Caco-2 (cell line): ENCODE measurements at places on chromosomes 4 and X.

GRCh38 chr4:88107406-88108107, 50.9 kb downstream of the ABCG2 start:
- DNase-seq = peak; percentile 83

- DNase-seq = peak; percentile 29
Measured at GRCh38 chr4:93828332-93828994, at the start of gene ATOH1. ATOH1 (plus strand) TSS chr4:93828753; CDS start chr4:93828927, 174 bp downstream.

- no peak for DNase-seq
Measured at GRCh38 chr4:172997217-172997609, 171.4 kb upstream of the GALNT7 start.

DNA sequence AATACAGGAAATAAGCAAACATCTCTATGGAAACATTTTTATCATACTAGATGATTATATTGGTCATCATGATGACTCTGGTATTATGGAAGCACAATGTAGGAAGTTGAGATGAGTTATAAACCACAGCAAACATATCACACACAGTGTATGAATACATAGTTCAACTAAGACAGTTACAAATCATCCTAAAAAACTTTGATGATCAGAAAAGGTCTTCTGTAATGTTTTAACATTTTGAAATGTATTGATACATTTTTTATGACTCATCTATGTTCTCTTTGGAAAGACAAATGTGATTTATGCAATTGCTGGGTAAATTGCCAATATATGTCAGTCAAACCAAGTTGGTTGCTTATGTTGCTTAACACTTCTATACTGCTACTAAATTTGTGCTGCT, 4.8 kb downstream of the CXCL3 start:
- DNase-seq = no peak

DNA sequence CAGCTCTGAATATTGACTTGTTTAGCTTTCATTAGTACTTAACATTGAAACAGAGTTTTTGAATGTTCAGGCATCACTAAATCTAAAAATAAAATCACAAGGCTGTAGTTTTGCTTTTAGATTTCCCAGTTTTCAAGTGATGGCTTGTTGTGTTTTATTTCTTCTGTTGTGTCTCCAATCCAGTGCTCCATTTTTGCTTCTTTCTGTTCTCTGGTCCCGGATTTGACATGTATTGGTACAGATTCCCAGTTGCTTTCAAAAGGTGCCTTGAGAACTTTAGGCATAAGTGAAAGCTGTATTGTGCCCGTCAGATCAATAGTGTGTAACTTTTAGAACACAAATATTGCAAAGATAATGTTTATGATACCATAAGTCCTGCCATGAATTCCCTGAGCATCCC, 53.2 kb downstream of the ARHGAP10 start:
- DNase-seq = no peak

DNA sequence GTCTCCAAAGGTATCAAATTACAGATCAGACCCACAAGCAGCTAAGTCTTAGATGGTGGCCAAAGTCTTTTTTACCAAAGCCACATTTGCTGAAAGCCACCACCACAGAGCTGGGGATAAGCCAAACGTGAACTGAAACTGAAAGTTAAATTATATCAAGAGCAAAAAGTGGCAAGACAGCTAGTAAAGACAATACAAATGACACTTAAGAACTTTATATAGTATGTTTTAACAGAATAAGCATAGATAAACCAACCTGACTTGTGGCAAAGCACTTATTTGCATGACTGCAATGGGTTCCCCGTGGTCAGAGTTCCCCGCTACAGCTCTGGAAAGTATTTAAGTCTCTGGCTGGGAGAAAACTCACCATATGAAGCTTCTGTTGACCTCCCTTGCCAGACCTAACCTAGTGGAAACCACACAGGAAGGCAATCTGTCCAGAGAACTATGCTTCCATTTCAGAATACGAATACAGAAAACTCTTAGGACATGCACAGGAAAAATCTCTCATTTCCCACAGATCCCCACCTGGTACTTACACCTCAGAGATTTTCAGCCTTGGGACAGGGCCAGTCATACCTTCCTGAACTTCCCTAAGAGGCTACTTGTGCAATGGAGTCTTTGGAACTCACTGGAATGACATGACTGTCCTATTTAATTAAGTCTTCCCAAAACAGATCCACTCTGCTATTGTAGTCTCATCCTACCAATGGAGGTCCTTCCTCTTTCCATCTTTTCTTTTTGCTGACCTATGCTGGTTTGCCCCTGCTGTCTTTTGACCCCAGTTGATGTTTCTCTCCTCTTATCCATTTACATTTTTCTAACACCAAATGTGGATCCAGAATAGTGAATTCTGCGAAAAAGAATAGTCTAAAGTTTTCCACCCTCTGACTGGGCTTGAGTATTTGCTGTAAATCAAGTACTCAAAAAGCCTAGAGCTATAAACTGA, 225.1 kb downstream of the NR3C2 start:
- no peak for DNase-seq

GRCh38 chrX:110281377-110281776, 36.5 kb downstream of the AMMECR1 start:
- DNase-seq = no peak

DNA sequence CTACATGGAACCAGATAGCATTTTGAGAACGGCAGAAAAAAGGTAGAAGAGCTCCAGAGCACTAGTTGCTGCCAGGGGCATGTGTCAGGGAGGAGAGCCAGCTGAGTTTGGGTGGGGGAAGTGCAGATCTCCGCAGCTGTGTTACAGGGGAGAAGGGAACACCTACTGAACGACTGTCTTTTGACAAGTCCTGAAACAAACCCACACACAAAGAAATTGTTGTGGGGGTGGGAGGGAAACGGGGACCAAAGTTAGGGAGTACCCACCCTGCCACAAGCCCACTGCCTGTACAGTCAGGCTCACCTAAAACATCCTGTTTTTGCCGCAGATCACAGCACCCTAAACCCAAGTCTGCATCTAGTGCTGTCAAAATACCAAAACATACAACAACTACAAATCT, 55.5 kb downstream of the LEF1 start:
- no peak for DNase-seq

GRCh38 chrX:24590111-24590510, 57.0 kb downstream of the PCYT1B start:
- DNase-seq = no peak

DNA sequence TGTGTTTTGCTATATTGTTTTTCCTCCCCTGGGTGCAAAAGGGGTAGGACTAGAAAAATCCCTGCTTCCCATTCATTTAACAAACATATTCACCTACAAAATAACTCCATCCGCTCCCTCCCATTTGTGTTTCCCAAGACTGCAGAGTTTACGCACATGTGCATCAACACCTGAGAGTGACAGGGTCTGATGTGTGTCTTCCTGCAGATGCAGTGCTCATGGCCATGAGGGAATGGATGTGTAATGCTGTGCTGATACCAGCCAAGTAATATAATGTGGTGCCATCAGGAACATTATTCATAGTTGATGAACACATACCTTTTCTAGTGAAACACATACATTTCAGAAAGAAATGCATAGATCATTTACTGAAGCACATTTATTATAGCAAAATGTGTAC, 83.2 kb downstream of the CXXC4 start:
- no peak for DNase-seq

GRCh38 chr4:166896254-166896653, 338.0 kb downstream of the SPOCK3 start:
- DNase-seq = no peak

DNA sequence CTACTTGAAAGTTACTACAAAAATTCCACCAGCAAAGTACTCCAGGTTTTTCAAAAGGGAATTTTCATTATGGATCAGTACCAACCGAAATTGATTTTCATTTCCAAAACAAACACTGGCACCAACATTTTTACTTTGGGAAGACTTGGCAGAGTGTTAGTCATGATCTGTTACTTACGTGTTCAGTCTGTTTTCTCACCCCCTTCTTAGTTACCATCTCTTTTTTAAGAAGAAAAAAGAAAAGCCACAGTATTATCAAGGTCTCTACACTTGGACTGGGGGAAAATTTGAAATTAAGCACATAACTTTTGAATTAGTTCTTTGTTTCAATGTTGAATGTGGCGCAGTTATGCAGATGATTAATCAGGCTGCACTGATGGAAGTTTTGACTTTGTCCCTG, 27.5 kb downstream of the RBBP7 start:
- DNase-seq = no peak

GRCh38 chrX:22527302-22527701, 254.6 kb downstream of the CBLL2 start:
- no peak for DNase-seq

DNA sequence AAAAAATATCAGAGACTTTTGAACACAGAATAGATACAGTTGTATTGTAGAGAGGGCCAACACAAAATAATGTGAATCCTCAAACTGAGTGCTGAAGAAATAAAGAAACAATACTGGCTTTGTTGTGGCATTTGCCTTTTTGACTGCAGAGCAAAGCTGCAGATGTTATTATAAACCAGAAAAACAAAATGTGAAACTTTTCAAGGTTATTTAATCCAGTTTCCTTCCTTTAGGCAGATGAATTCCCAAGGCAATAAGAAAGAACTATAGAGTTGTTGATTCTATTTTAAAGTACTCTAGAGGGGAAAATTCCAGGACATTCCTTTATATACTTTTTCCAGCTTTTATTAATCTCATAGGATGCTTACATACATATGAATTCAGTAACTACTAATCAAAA, 186.8 kb downstream of the NDST4 start:
- no peak for DNase-seq

DNA sequence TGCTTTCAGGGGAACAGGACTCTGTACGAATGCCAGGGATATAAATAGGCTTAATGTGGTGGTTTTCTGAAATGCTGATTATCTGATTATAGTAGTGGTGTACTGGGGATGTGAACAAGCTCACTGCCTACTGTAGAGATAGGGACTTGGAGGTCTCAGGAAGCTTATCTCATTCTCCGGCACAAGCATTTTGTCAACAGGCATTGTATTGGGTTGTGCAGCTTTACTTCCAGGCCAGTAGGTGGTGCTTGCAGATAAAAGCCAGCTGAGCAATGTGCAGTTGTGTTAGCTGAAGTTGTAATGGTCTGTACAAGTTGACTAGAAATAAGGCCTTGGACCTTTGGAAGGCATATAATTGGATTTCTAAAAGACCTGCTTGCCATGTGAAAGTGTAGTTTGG, 49.5 kb upstream of the TMLHE start:
- DNase-seq = no peak

DNA sequence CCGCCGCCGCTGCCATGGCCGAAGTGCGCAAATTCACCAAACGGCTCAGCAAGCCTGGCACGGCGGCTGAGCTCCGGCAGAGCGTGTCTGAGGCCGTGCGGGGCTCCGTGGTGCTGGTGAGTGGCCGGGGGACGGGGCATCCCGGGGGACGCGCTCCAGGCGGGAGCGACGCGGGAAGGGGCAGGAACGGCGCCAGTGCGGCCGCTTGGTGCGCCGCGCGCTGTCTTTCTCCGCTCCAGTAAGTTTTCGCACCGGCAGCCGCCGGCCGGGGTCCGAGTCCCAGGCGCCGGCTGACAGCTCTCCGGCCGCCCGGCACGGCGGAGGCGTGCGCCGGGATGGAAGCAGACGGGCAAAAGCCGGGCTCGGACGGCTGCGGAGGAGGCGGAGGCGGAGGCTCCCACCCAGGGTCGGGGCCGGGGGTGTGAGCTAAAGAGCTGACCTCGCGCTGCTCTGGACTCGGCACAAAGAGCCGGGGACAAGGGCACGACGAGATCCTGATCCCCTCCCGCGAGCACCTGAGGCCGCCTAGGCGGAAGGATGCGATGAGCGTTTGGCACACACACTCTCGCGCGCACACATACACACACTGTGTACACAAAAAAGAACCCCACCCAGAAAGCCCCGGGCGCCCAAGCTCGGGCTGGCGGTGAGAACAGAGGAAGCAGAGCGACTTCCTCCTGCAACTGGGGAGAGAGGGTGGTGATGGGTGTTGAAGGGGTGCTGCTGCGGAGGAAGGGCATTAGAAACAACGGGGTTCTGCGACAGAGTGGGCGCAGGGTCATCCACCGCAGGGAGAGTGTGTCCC, 545 bp downstream of the DOCK11 start:
- DNase-seq = no peak

GRCh38 chr4:123743848-123744247, 347.3 kb downstream of the SPRY1 start:
- no peak for DNase-seq

- no peak for DNase-seq
Measured at GRCh38 chrX:71533851-71534561, 1.1 kb downstream of the OGT start.

- DNase-seq = no peak
Measured at GRCh38 chr4:185524888-185525863, 10.1 kb downstream of the PDLIM3 start.

GRCh38 chr4:40812856-40813255, 63.1 kb downstream of the NSUN7 start:
- DNase-seq = no peak

DNA sequence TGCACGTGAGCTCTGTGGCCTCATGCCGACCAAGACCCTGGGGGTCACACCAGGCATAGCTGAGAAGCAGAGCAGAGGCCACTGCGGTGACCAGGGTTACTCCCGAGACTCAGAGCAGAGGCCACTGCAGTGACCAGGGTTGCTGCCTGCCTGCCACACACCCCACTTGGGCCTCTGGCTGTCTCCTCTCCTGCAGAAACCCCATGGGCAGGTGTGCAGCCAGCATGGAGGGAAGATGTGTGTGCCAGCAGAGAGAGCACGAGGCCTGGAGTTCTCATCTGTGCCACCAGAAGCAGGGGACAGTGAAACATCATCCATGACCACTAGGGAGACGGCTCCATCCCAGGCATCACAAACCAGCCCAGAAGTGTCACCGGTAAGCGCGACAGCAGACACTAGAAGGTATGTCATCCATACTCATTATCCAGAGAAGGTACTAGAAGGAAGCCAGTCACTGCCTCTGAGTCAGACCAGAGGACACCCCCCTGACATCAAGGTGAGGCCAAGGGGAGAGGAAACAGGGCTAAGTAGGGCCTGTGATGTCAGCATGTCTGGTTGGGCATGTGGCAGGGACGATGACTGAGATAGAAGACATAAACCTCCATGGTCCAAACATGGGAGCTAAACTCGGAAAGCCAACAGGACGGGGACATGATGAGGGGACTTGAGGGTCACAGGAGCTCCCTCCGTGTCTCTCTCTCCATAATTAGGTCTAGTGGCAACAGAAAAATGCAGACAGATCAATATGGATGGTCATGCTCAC, 24.2 kb upstream of the SPON2 start:
- no peak for DNase-seq

DNA sequence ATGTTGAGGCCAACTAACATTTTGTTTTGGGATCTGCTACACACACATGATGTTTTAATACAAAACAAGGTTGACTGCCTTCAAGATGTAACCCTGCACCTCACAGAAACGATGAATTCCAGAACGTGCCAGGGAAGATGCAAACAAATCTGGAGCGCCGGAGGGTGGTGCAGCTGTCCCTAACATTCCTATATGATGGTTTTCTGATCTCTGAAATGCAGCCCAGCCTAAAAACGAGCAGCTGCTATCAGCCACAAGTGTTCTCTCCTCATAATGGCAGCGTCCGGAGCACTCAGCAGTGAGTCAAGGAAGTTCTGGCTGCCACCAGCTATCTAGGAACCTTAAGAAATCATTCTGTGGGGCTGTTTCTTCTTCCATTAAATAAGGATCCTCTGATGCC, 333.4 kb downstream of the NR3C2 start:
- DNase-seq = no peak

DNA sequence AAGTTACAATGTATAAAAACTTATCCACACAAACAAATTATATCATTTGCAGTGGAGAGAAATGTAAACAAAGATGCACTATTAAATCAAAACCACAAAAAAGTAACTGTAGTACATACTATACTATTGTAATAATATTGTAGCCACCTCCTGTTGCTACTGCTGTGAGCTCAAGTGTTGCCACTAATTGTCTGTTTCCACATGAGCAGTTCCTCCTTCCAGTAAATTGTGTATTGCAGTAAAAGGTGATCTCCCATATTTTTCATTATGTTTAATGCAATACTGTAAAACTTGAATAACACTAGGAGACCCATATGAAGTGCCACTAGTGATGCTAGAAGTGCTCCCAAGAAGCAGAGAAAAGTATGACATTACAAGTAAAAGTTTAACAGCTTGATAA, 11.7 kb downstream of the LIN54 start:
- DNase-seq = no peak
